ENCODE measurements at places on chromosomes 16 and 17.

- no peak for DNase-seq
Observed at GRCh38 chr17:32276171-32276601, 10.6 kb downstream of the RHBDL3 start.

GRCh38 chr17:40063901-40064531 lies 1.3 kb downstream of the THRA start:
- no peak for DNase-seq

DNA sequence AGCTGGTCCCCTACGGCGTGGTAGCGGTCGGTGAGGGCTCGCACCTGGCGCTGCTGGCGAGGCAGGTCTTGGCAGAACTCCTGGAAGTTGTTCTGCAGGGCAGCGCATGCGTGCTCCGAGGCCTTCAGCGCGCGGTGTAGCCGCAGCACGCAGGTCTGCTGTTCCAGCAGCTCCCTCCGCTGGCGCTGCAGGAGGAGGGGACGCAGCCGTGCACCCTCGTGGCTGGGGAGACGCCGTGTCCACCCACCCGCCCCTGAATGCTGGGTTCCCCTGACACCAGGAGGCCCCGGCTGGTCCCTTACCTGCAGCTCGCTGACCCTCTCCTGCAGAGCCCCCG lies 12.2 kb downstream of the EVPL start:
- DNase-seq = no peak

DNA sequence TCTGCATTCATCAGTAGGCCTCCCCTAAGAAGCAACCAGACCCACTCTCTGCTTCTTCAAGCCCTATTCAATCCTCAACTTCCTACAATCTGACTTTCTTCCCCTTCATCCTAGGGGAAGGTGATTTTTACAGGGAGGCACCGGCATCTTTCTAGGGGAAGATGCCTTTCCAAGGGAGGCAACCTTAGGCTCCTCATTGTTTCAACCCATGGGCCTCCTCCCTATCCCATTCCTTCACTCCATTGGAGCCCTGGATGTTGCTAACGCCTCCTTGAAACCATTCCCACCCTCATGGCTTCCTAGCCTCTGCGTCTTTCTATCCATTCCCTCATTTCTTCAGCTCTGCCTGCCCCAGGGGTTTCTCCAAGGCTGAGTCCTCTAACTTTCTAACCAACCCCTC lies 2.7 kb upstream of the CUEDC1 start:
- DNase-seq = no peak

DNA sequence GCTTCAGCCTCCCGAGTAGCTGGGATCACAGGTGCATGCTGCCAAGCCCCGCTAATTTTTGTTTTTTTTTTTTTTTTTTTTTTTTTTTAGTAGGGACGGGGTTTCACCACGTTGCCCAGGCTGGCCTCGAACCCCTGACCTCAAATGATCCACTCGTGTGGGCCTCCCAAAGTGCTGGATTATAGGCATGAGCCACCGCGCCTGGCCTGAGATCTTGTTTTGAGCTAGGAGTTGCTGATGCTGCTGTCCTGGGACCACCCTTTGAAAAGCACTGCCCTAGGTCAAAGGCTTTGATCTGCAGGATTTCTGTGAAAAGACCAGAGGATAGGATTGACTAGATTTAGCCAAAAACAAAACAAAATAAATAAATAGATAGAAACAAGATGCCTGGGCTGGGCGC lies 798 bp upstream of the SLC39A11 start:
- DNase-seq = no peak

DNA sequence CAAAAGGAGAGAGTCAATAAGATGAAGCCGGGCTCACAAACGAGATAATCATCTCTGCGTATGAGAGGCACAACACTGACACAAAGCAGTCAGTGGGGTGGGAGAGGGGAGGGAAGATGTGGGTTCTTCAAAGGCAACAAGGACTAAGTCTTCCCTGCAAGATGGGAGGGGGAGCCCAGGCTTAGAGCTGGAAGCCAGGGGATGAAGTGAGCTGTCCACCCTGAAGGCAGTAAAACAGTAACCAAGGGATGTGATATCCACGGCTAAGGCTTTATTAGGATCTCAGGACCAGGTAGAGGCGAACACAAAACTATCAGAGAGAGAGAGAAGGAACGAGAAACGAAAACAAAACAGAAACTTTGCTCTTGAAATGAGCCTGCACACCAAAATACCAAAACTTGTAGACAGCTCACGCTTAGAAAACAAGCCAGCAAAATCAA lies 115.9 kb downstream of the DYNLRB2 start:
- DNase-seq = no peak

DNA sequence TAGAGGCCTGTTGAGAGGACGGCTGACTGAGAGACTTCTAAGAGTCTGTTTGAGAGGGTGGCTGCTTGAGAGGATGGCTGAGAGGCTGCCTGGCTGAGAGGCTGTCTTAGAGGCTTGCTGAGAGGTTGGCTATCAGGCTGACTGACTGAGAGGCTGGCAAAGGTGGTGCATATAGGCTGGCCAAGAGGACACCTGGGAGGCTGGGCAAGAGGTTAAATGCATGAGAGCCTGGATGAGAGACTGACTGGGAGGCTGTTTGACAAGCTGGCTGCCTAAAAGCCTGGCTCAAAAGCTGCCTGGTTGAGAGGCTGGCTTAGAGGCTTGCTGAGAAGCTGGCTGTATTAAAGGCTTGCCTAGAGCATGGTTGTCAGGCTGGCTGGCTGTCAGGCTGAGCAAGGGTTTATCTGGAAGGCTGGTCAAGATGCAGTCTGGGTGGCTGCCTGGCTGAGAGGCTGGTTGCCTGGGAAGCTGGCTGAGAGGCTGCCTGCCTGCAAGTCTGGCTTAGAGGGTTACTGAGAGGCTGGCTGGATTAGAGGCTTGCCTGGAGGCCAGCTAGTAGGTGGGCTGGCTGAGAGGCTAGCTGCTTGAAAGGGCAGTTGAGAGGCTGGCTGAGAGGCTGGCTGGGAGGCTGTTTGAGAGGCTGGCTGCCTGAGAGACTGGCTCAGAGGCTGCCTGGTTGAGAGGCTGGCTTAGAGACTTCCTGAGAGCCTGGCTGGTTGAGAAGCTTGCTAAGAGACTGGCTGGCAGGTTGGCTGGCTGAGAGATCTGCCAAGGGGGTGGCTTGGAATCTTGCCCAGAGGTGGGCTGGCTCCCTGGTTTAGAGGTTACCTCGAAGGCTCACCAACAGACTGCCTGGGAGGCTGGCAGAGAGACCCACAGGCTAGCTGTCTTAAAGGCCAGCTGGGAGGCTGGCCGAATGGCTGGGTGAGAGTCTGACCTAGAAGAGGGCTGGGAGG lies 38.3 kb upstream of the ACSM2B start:
- DNase-seq = no peak

DNA sequence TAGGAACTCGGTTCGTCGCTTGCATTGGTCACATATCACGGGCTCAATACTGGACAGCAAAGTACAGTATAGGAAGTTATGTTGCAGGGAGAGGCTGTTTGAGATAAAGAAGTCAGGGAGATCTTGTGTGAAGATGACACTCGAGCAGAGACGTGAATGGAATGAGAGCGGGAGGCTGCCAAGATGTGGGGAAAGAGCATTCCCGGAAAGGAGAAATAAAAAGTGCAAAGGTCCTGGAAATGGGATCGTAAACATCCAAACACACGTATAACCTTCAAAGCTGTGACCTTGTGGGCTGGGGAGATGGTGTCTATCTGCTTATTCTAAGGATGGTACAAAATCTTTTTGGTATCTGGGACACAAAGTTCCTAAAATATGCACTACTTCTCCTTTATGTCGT lies 43.0 kb upstream of the MYOCD start:
- no peak for DNase-seq

GRCh38 chr16:30352488-30353401 lies 2.4 kb downstream of the CD2BP2 start:
- DNase-seq = no peak

- peak; percentile 11 for DNase-seq
Observed at GRCh38 chr17:10114931-10115535, 83.4 kb downstream of the GAS7 start.

GRCh38 chr16:79109771-79110170 lies 490.8 kb downstream of the MAF start:
- no peak for DNase-seq

DNA sequence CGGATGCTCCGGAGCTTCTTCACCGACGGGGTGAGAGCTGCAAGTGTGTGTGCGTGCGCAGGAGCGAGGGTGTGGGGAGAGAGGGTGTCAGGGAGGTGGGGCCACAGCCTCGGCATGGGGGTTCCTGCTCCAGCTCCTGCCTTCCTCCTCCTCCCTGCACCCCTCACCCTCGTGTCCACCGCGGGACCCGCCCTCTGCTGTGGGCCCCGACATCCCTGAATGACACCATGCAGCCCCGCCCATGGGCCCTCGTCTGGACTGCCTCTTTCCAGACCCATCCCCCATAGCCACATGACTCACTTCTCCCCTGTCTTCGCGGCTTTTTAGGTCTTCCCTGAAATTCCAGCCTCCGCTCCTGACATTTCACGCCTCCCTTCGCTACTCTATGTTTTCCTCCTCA lies 41.6 kb downstream of the ARHGAP23 start:
- DNase-seq = no peak

DNA sequence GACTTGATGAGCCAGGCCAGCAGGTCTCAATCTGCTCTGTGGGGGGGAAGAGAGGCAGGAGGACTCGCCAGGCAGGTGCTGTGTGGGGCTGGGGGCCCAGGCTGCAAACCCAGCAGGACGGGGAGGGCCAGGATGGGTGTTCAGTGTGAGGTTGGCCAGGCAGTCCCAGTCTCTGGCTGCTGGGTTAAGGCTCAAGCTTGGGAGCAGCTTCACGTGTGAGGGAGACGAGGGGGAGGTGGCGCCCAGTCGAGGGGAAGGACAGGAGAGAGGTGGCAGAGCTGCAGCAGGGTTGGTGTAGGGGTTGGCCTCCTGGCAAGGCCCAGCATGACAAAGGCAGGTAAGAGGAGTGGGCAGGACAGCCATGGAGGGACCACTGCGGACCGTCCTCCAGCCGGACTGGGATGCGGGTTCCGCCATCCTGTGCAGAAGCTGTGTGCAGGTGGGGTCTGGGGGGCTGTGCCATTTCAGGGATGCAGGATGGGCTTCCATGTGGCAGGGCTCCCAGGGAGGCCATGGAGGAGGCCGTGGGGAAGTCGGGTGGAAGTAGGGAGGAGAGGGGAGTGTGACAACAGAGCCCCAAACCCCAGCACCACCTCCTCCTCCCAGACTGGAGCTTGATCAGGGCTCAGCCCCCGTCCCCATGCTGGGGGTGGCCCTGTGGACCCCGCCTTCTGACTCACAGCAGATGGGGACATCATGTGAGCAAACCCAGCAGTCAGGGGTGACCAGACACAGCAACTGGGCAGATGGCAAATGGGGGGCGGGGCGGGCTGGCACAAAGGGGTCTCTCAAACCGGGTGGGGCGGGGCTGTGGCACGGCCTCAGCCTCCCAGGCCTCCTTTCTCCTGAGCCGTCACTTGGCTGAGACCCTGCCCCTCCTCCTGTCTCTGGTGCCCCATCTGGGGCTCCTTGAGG lies 2.8 kb downstream of the ADGRG1 start:
- DNase-seq = no peak
